ENCODE measurements at places on chromosomes 6 and 20.
A peak's percentile ranks its signal among the peaks of the same experiment; 100 is the strongest.

DNA sequence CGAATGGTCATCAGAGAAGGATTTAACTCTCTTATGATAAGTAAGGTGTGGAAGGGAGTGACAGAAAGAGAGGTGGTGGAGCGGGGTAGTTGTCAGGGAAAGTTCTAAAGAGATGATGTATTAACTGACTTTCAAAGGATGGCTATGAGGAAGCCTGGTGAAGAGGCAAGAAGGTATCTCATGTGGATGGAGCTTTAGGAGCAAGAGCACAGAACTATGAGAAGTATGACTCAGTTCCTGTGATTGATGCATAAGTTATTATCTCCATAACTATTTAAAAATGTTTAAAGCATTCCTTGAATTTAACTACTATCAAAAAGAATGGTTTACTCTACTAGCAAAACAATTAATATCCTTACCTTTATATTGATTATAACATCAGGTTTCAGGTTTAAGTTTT, 28.8 kb downstream of the AK9 start:
- no peak for DNase-seq

DNA sequence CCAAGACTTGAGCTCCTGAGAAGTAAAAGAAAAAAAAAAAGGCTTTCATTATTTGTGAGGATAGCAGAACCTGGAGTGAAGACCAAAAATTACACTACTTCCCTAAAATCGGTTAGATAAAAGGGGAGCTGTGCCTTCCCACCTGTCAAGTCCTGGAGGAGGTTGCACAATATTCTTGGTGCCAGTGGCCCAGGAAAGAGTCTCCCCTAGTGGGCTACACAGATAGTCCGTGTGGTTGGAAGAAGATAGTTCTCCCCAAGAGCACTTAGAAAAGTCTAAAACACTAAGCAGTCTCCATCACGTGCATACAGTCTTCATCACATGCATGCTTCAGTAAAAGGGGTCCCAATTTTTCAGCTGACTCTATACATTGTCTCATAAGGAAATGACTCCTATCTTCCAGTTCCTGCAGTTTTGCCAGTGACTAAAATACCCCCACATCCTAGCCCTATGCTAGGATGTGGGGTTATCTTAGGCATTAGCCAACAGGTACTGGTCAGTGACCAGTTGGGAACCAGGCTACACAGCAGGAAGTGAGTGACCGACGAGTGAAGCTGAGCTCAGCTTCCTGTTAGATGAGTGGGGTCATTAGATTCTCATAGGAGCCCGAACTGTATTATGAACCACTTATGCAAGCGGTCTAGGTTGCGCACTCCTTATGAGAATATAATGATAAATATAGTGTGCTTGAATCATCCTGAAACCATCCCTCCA, 199.5 kb upstream of the FAM83B start:
- DNase-seq: no peak

GRCh38 chr6:46325561-46326530, 155.1 kb upstream of the ENPP5 start:
- no peak for DNase-seq

GRCh38 chr20:17635332-17636244, 46.5 kb downstream of the RRBP1 start:
- no peak for DNase-seq

DNA sequence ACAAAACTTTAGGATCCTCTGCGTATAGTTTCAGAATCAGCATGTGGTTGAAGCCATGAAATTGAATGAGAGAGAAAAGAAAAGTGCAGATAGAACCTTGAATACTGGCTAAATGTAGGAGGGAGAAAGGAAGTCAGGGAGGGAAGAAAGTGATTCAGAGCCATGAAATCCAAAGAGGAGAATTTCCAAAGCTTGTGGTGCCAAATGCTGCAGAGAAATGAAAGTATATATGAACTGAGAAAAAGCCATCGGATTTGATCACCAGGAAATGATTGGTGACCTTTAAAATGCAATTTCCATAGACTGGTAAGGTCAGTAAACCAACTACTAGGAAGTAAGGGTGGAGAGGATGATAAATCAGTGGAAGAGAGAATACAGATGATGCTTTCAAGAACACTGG, 142.3 kb downstream of the TFAP2A start:
- no peak for DNase-seq

GRCh38 chr20:39910536-39910935, 778.5 kb downstream of the MAFB start:
- no peak for DNase-seq

- DNase-seq: no peak
Measured at GRCh38 chr20:53077373-53078205, 105.4 kb downstream of the TSHZ2 start.

DNA sequence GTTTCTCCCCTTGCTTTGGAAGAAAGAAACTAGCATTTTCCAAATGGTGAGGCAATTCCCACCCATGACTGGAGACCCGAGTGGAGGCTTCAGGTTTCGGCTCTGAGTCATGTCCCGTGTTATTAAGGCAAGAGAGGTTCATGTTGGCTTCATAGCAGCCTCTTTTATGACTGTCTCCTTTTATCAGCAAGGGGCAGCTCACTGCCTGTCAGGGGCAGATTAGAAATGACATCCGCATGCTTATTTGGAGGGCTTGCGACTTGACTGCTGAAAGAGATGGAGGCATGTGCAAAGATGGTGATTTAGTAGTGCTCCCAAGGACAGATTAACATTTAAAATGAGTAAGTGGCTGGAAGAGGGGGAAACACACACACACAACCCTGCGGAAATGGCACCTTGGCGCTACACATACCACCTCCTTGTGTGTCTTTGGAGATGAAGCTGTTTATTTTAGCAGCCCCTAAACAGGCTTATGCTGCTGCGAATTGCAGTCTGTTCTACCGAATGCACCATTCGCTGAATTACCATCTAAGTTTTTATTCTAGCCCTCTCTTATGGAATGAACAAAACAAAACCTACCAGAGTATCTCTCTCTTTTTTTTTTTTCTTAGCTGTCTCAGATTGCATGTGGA, 52.1 kb upstream of the VSTM2L start:
- DNase-seq: no peak

DNA sequence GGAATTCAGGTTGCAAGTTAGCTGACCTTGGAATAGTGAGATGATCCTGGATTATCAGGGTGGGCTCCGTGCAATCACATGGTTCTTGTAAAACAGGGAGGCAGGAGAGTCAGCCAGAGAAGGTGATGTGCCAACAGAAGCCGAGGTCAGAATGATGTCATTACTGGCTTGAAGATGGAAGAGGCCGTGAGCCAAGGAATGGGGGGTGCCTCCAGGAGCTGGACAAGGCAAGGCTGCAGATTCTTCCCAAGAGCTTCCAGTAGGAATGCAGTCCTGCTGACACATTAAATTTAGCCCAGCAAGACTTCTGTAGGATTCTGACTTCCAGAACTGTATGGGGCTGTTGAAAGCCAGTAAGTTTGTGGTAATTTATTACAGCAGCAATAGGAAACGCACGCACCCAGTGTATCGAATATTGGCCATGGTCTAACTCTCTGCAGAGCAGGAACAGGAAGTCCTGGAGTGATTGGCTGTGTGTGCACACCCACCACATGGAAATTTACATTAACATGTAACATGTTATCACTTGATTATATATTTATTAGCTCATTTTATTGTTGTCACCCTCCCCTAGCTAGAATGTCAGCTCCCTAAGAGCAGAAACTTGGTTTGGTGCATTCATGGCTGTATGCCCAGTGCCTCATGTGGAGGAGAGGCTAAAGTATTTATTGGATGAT, 19.1 kb downstream of the SLC24A3 start:
- DNase-seq: no peak

- no peak for DNase-seq
Measured at GRCh38 chr6:150599199-150600009, at the start of gene PLEKHG1. Gene PLEKHG1, plus strand, starts transcription at chr6:150599885. Its CDS starts 133,797 bp downstream, at chr6:150733682.

- no peak for DNase-seq
Measured at GRCh38 chr6:167546611-167547327, 221.9 kb downstream of the TTLL2 start.

- DNase-seq: no peak
Measured at GRCh38 chr6:14228571-14228970, 111.0 kb downstream of the CD83 start.

- DNase-seq: no peak
Measured at GRCh38 chr20:40781327-40782042, 92.4 kb upstream of the MAFB start.

DNA sequence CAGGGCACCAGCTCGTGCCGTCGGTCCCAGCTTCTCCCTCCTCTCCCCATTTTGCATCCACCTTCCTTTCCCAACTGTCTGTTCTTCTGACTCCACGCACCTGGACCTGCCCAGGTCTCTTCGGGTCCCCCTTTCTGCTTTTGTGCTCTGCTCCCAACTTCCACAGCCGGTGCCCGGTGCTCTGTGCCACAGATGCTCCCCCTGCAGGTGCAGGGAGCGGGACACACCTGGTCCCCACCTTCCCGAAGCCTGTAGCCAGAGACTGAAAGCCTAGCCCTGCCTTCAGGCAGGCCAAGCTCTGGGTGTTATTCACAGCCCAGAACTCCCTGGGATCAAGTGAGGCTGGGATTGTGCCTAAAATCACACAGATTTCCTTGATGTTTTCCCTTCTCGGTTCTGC, 24.6 kb upstream of the BMP7 start:
- DNase-seq: no peak

GRCh38 chr6:88616380-88616779, 347.0 kb downstream of the RNGTT start:
- no peak for DNase-seq

DNA sequence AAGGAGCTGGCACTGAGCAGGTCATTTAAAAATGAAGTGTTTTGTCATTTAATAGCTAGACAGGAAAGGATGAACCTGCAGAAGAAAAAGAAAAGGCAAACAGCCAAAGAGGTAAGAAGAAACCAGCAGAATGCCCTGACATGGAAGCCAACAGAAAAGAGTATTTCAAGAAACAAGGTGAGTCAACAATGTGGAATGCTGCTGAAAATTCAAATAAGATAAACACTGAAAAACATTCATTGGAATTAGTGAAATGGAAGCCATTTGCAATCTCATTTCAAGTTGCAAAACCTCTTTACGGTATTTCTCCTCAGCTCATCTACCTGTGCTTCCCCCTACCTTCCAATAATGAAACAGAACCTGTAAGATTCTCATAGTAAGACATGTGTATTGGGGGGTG, 59.6 kb downstream of the RWDD2A start:
- no peak for DNase-seq

- no peak for DNase-seq
Measured at GRCh38 chr6:150118627-150119026, 24.2 kb upstream of the PPP1R14C start.

GRCh38 chr20:37071481-37071911, 24.3 kb downstream of the RBL1 start:
- no peak for DNase-seq

DNA sequence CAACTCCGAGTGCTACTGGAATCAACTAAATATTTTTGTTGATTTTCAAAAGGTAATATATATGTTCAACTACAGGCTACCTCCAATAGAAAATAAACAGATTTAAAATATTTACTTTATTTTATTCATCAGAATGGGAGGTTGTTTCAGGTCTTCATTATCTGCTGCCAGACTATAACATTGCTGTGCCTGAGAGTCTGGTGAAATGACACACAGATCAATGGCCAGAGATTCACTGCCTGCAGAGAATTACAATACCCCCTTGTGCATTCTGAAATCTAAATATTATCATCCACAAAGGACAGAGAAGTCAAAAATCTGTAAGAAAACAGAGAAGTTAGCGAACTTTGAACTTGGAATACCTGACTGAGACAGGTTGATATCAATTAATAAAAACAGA, 667.8 kb upstream of the GJE1 start:
- no peak for DNase-seq

DNA sequence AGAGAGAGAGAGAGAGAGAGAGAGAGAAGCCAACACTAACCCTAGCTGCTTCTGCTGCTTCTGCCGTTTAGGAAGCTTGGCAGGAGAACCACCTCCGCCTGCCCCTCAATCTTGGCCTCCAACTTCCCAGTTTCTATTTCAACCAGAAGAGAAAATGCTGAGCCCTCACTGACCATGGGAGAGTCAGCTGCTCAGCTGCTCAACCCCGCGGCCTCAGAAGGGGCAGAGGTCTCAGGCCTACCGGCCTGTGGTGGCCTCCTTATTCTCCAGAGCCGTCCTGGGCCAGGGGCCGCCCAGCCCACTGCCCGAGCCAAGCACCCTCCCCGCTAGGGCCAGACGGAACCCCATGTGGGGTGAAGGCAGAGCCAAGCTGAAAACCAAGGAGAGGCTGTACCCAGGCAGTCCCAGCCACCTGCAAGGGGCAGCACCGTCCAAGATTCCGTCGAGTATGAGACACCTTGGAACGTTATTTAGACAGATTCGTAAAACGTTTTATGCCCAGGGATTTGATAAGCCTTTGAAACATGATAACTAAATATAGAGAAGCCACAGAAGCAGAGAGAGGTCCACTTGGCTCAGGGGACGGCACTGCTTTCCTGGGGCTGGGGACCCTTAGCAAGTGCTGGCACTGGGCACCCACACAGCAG, 116.6 kb downstream of the DLL1 start:
- DNase-seq: no peak

- no peak for DNase-seq
Measured at GRCh38 chr6:144075875-144076274, 19.5 kb downstream of the SF3B5 start.

GRCh38 chr20:38181207-38181801, 16.2 kb upstream of the TGM2 start:
- DNase-seq: no peak

DNA sequence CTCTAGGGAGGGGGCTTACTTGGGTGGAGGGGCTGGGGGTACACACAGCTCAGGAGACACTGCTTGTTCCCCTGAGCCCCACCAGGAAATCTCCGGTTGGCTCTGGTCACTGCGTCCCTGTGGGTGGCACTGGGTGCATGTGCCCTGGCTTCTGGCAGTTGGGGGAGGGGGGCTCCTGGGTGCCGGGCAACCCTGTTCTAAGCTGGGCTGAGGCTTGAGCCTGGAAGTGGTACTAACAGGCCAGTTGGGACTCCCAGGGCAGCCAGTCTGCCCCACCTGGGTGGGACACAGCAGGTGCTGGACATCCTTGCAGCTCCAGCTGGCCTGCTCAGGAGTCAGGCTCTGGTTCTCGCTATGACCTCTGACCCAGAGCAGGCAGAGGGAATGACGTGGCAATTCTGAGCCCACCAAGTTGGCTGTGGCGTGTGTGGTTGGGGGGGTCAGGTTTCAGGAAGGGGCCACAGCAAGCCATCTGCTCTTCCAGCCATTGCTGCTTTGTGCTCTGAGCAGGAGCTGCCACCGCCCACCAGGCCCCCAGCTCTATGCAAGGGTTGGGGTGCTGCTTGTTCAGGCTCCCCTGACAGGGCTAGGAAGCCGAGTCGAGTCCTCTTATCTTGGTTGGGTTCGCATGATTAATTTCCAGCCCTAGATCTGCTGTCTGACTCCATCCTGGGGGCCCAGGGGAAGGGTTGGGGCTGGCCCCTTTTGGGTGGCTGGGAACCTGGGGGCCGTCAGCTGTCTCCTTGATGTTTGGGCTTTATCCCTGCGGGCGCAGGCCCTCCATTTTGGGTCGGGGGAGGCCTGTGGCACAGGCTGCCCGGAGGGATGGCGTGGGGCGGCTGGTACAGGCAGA, 590 bp downstream of the C20orf204 start:
- DNase-seq: no peak

DNA sequence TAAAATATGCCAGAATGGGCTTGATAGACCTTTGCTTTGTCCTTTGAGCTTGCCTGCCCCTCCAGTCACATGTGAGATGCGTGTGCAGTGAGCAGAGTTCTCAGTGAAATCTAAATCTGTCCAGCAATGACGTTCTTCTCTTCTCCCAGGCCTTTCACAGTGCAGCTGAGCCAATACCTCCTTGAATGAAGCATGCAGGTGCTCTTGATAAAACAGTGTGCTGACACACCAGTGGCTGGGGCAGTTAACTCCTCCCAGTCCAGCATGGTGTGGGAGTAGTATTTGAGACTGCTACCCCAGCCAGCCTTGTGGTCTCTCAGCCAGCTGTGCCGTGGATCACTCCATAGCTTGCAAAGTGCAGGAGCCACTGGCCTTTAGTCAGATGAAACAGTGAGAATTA, 240.5 kb downstream of the FARS2 start:
- peak; percentile 43 for DNase-seq

GRCh38 chr6:15642276-15642675, 20.6 kb downstream of the DTNBP1 start:
- no peak for DNase-seq
